A549 treated with RU486 at 1 μM for 4 hours (cell line): ENCODE measurements at places on chromosomes 5 and 9. TPM values are rescaled to one million over a fixed set of nuclear protein-coding genes. Genes with fewer than 3 reads are reported as not detected.

MRPL50 gene
- 11.7 to 22.0 TPM (median 15.1 TPM) in 5 replicates for total RNA-seq

PIP5K1B gene
- 0.03 TPM in 1 of 5 replicates, not detected in the others for total RNA-seq

PTCH1 gene
- 2.1 to 3.5 TPM (median 3.0 TPM) in 5 replicates for total RNA-seq

IFNA4 gene
- not detected in 5 replicates for total RNA-seq

CYSRT1 gene
- 2.7 to 4.3 TPM (median 4.1 TPM) in 5 replicates for total RNA-seq

S100Z gene
- not detected in 5 replicates for total RNA-seq

GNA14 gene
- total RNA-seq: 0.06 TPM in 1 of 5 replicates, not detected in the others

PCDHA11 gene
- total RNA-seq: 0.08 to 0.11 TPM (median 0.10 TPM) in 4 of 5 replicates, not detected in the other

TMOD1 gene
- 2.3 to 3.3 TPM (median 2.6 TPM) in 5 replicates for total RNA-seq

EPB41L4A gene
- 1.2 to 1.6 TPM (median 1.6 TPM) in 5 replicates for total RNA-seq

MLLT3 gene
- total RNA-seq: 11.9 to 17.4 TPM (median 15.3 TPM) in 5 replicates
